ENCODE measurements at places on chromosomes 12 and 14.

GRCh38 chr12:46468160-46468559, 95.6 kb upstream of the SLC38A2 start:
- no peak for DNase-seq

DNA sequence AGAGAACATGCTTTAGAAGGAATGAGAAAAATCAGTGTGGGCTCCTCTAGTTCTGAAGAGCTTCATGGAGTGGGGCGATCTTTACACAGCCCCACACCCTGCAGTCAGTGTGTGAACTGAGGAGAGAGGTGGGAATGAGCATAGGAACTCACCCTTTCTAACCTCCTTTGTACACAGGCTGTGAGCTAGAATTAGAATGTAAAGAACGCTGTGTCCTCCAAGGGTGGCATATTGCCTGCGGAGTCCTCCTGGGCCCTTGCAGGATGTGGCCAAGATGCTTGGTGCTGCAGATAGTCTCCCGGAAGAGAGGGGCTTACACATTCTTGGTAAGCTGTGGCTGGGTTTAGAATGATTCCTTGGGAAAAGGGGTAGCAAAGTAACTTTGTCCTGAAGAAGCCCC, 43.9 kb downstream of the NINJ2 start:
- DNase-seq: no peak

- no peak for DNase-seq
These were observed 7.9 kb downstream of the NOVA1 start for GRCh38 chr14:26589925-26590324.

DNA sequence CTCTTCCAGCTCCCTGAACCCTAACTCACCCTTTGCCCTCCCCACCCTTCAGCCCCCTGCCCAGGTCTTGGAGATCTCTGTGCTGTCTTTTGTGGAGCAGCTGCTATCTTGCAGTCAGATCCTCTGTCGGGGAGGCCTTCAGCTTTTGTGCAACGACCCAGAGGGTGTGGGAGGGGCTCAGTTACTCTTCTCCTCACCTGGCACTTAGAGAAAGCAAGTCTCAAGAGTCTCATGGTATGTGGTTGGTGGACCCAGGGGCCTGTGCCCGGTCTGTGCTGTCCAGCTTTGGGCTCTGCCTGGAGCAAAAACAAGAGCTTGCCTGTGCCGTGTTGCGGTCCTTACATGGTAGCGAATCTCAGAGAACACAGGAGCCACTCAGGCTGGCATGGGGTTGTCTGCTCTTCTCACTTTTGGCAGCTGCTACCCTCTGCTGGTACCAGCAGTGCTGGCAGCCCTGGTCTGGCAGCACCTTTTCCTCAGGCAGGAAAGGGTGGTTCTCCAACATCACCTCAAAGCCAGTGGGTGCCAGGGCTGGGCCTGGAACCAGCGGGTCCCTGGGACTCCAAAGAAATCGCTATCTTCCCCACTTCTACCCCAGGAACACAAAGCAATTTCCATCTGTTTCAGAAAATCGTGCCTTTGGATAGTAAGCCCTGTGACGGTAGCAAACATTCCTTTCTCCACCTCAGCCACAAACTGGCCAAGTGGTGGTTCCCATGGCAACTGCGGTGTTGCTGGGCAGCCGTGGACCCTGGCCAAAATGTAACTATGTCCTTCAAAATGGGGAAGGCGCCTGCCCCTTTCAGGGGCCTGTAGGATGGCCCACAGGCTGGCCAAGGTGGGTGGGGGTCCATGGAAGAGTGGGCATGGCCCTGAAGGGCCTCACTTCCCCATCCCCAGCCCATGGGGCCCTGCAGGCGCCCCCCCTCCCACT, 90.0 kb downstream of the RIN3 start:
- DNase-seq: no peak

GRCh38 chr12:78121969-78122610, 291.4 kb downstream of the NAV3 start:
- no peak for DNase-seq

GRCh38 chr12:6183689-6184428, 16.3 kb upstream of the CD9 start:
- DNase-seq: peak; percentile 67

GRCh38 chr12:89544681-89545184, 18.9 kb upstream of the POC1B start:
- no peak for DNase-seq

DNA sequence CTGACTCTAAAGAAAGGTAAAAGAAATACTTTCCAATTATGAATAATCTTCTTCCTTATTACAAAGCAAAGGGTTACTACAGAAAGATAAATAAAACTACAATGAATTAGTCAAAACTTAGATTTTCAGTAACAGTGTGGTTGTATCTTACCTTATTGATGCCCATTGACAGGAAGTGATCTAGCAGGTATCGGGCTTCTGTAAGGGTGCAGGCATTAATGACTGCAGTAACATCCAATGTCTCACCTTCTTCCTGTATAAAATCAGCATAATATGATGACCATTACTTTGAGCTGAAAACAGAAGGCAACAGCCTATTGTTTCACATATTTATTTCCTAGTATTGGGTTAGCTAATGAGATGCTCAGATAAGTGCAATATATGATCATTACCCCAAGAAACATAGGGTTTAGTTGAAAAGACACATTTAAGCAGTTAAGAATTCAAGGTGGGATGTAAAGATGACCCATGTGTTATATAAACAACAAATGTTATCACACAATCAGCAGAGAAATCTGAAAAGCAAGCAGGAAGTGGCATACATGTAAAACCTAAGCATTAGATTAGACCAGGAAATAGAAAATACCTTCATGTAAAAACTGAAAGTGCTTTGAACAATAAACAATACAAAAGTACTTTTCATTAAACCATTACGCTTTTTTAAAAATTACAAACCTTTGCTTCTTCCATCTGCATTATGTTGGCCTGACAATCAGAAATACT, 111.2 kb downstream of the KIF21A start:
- DNase-seq: no peak

- DNase-seq: no peak
These were observed 365.9 kb upstream of the NOVA1 start for GRCh38 chr14:26963711-26964110.

DNA sequence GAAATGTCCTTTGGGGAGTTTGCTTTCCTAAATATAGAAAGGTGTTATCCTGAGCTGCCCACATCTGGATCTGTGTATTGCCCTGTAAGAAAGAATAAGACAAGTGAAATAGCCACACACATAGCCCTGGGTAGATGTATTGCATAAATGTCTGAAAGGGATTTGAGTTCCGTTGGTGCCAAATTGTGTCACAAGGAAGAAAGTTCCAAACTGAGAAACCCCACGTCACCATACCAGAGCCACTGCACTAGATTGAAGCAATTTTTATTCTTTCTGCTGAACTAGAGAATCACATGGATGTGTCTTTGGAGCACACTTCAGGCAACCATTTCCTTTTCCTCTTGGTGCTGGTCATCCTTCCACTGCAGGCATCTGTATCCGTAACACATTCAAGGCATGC, 5.0 kb downstream of the RNASE9 start:
- DNase-seq: peak; percentile 39

GRCh38 chr12:129109174-129110001, 256.1 kb downstream of the GLT1D1 start:
- no peak for DNase-seq

- no peak for DNase-seq
These were observed 11.7 kb upstream of the NGDN start for GRCh38 chr14:23457587-23458445.

DNA sequence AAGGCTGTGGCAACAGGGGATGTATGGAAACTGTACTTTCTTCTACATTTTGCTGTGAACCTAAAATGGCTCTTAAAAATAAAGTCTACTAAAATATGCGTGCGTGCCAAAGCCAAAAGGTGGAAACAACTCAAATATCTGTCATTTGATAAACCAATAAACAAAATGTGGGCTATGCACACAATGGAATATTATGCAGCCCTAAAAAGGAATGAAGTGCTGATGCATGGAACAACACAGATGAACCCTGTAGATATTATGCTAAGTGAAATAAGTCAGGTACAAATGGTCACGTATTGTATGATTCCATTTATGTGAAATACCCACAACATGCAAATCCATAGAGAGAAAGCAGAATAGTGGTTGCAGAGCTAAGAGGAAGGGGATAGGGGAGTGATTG, 8.0 kb downstream of the CACNA2D4 start:
- no peak for DNase-seq

DNA sequence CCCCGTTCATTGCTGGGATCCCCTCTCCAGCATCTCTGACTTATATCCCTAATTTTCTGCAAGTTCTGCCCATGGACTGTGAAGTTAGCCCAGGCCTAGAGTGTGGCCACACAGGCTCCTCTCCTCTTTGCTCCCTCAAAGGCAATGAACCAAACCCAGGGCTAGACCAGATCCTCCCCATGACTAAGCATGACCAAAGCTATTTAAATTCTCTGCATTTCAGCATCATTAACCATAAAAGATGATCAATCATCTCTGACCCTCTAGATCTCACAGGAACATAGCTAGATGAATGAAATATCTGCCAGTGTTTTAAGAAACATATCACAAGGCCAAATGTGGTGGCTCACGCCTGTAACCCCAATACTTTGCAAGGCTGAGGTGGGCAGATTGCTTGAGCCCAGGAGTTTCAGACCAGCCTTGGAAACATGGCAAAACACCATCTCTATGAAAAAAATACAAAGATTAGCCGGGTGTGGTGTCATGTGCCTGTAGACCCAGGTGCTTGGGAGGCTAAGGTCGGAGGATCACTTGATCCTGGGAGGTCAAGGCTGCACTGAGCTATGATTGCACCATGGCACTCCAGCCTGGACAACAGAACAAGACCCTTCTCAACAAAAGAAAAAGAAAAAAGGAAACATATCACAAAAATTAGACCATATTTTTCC, 2.2 kb upstream of the KRT3 start:
- DNase-seq: no peak

DNA sequence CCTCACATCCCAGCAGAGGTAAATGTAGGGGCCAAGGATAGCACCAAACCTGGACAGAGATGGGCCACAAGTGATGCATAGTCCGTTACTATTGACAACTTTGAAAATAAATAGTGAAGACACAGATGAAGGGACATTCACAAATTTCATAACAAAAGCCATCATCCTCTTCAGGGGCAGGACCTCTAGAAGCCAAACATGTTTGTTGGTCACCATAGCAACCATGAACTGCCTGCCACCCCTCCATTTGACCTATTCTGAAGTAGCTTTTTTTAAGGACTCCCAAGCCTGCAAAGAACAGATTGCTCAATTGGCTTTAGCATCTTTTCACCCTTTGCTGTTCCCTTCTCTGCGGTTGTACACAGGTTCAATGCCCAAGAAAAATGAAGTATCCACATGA, 35.7 kb upstream of the MDM1 start:
- DNase-seq: peak; percentile 60

- DNase-seq: no peak
These were observed 143.5 kb downstream of the PAX9 start for GRCh38 chr14:36805131-36805559.

GRCh38 chr14:33493266-33493665, 457.6 kb downstream of the EGLN3 start:
- no peak for DNase-seq

GRCh38 chr14:64762044-64763034, 58.1 kb downstream of the PLEKHG3 start:
- peak; percentile 29 for DNase-seq

DNA sequence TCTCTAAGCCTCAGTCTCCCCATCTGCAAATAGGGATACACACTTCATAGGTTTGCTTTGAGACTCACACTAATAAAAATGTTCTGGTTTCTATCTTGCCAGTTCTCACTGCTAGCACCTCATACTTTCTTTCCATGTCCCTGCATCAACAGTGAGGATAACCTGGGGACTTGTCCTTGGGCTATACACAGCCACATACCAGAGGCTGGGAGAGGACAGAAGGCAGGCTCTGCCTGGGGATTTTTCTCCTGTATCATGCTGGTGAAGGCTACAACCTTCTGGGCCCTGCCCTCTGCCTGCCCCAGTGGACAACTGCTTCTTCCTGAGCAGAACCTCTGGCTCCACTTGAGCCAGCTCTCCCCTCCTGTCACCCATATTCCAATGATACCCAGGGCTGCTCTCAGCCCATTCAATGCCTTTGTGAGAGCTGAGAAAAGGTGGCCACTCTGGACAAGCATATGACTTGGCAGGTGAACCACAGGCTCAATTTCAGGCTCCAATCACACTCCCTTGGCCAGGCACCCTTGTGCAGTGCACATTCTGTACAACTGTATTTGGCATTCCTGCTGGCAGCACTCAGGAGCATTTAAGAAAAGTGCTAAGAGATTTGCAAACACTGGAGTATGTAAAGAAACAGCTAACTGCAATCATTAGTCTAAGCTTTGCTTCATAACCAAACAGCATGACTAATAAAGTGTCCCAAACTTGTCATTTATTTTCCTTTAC, 135.8 kb upstream of the VRK1 start:
- no peak for DNase-seq

DNA sequence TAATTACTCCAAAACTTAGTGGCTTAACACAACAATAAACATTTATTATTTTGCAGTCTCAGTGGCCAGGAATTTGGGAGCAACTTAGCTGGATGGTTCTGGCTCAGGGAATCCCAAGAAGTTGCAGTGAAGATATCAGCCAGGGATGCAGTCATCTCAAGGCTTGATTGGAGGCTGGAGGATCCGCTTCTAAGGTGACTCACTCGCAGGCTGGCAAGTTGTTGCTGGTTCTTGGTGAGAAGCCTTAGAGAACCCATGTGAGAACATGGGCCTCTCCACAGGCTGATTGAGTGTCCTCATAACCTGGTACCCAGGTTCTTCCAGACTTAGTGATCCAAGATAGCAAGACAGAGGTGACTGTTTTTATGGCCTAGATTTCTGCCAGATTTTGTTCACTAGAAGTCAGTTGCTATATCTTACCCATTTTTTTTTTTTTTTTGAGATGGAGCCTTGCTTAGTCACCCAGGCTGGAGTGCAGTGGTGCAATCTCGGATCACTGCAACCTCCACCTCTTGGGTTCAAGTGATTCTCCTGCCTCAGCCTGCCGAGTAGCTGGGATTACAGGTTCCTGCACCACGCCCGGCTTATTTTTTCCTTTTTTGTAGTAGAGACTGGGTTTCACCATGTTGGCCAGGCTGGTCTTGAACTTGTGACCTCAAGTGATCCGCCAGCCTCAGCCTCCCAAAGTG, 32.5 kb downstream of the BRMS1L start:
- peak; percentile 2 for DNase-seq

GRCh38 chr14:33070475-33070874, 131.8 kb downstream of the NPAS3 start:
- DNase-seq: no peak

DNA sequence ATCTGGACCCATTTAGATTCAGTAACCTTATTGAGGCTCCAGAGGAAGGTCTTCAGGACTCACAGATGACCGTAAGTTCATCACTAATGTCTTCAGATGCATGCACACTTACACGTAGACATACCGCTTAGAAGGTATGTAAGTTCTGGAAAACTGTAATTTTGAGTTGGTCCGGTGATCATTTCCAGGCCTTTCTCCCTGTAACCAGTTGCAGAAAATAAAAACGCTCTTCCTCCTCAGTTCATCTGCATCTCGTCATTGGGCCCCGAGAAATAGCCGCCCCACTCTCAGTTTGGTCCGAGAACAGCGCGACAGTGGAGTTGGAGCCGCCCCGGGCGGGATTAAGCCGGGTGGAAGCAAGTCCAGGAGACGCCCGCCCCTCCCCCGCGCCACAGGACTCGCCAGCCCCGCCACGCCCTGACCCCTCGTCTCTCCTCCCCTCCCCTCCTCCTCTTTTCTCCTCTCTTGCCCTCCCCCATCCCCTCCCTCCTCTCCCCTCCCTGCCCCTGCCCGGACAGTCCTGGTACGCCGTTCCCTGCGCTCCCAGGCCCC, 83.7 kb downstream of the TNFAIP2 start:
- no peak for DNase-seq
